Epithelial cell of proximal tubule (primary cell): ENCODE measurements at places on chromosomes 5 and 9. TPM values are rescaled to one million over a fixed set of nuclear protein-coding genes. Genes with fewer than 3 reads are reported as not detected.

Gene PPP2R2B
- 1.1 and 3.9 TPM in 2 replicates for total RNA-seq

Gene CSF1R
- total RNA-seq: not detected in 2 replicates

Gene PPIC
- total RNA-seq: 24.2 and 25.0 TPM in 2 replicates

Gene ABO
- 0.65 and 2.5 TPM in 2 replicates for total RNA-seq

Gene PCDHB14
- under 0.01 and 0.23 TPM in 2 replicates for total RNA-seq

Gene TMEFF1
- 3.5 and 7.8 TPM in 2 replicates for total RNA-seq

Gene PCAT7
- not detected in 2 replicates for total RNA-seq

Gene ABLIM3
- total RNA-seq: 15.6 and 30.1 TPM in 2 replicates

Gene G3BP1
- total RNA-seq: 118 and 194 TPM in 2 replicates

Gene SPATA31D4
- total RNA-seq: not detected in 2 replicates

Gene FYB1
- not detected in 2 replicates for total RNA-seq

Gene INSL4
- not detected in 2 replicates for total RNA-seq

Gene SIL1
- total RNA-seq: 29.3 and 32.3 TPM in 2 replicates

Gene FBP1
- 1.6 and 2.9 TPM in 2 replicates for total RNA-seq

Gene SPAG8
- 0.12 and 0.14 TPM in 2 replicates for total RNA-seq

Gene MAML1
- total RNA-seq: 11.8 and 24.3 TPM in 2 replicates

Gene PCDHA3
- 0.06 TPM in 1 of 2 replicates, not detected in the other for total RNA-seq

Gene OR1Q1
- not detected in 2 replicates for total RNA-seq

Gene NOXA1
- 0.14 and 2.1 TPM in 2 replicates for total RNA-seq

Gene ABL1
- total RNA-seq: 31.2 and 45.4 TPM in 2 replicates

Gene TAS2R1
- not detected in 2 replicates for total RNA-seq

Gene TAF11L11
- total RNA-seq: 1.8 TPM in 1 of 2 replicates, not detected in the other

Gene ARSK
- total RNA-seq: 6.1 and 8.7 TPM in 2 replicates

Gene PCA3
- not detected in 2 replicates for total RNA-seq
